ENCODE measurements at places on chromosomes 7 and 10. TPM values are rescaled to one million over a fixed set of nuclear protein-coding genes. Genes with fewer than 3 reads are reported as not detected.

Gene WNT8B
- not detected for total RNA-seq

Gene RPP38
- 37.2 TPM for total RNA-seq

Gene COL26A1
- total RNA-seq, result 0.35 TPM

Gene PPP3CB
- 20.6 TPM for total RNA-seq

Gene TMEM139
- 1.1 TPM for total RNA-seq

Gene ADCY1
- total RNA-seq, result 2.2 TPM

Gene WASL
- 20.8 TPM for total RNA-seq

Gene C10orf105
- not detected for total RNA-seq

Gene HOXA13
- total RNA-seq, result 1.9 TPM

Gene RGR
- total RNA-seq, result not detected

Gene PAOX
- 0.92 TPM for total RNA-seq

Gene SLC39A12
- total RNA-seq, result not detected

Gene PRSS2
- total RNA-seq, result not detected

Gene FAM3C
- 51.4 TPM for total RNA-seq

Gene KIF11
- 36.9 TPM for total RNA-seq

Gene SLC18A2
- 0.06 TPM for total RNA-seq

Gene FAM221A
- 0.28 TPM for total RNA-seq

Gene SORCS1
- total RNA-seq, result not detected

Gene PYROXD2
- total RNA-seq, result 5.1 TPM

Gene ELN
- total RNA-seq, result 0.13 TPM

Gene LIPN
- total RNA-seq, result not detected

Gene ZNF485
- 2.1 TPM for total RNA-seq

Gene CPA4
- 6.1 TPM for total RNA-seq

Gene PRXL2A
- total RNA-seq, result 40.7 TPM

Gene MARVELD1
- 37.2 TPM for total RNA-seq

Gene FLNC
- total RNA-seq, result 4.0 TPM

Gene RADIL
- 1.6 TPM for total RNA-seq

All from A549 treated with CpdA at 1 μM for 4 hours (cell line).